ENCODE measurements at places on chromosomes 13 and 19.

GRCh38 chr19:46413262-46414031 is at the start of gene CCDC8:
TSS of gene CCDC8 (minus strand) at chr19:46413564. CDS start at chr19:46412810, 754 bp downstream.
- DNase-seq, result no peak

- no peak for DNase-seq
Observed at GRCh38 chr13:62371737-62372136, 956.1 kb upstream of the PCDH20 start.

GRCh38 chr19:49491030-49491803 is 3.8 kb downstream of the RPL13A start:
- DNase-seq, result no peak

DNA sequence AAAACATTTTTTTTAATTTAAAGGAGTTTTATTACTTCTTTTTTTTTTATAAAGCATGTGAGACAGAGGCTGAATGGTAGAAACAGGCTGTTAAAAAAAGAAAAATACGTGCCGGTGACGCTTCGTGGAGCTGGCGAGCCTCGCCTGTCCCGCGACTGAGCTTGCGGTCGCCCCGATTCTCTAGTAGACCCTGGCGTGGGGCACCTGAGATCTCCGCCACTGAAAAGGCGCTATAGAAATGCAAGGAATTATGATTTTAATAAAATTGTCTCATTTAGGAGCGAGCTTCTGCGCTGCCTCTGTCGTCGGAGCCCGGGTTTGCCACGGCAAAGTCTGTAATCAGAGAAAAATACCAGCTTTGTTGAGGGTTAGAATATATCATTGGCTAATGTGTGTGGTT is 18.4 kb downstream of the NFIX start:
- no peak for DNase-seq

DNA sequence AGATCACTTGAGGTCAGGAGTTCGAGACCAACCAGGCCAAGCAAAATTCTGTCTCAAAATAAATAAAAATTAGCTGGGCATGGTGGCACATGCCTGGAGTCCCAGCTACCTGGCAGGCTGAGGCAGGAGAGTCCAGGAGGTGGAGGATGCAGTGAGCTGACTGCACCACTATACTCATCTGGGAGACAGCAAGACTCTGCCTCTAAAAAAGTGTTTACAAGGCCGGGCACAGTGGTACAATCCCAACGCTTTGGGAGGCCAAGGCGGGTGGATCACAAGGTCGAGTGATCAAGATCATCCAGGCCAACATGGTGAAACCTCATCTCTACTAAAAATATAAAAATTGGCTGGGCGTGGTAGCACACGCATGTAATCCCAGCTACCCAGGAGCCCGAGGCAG is 4.2 kb upstream of the DAPK3 start:
- no peak for DNase-seq
